ENCODE measurements at places on chromosomes 13 and 19.

DNA sequence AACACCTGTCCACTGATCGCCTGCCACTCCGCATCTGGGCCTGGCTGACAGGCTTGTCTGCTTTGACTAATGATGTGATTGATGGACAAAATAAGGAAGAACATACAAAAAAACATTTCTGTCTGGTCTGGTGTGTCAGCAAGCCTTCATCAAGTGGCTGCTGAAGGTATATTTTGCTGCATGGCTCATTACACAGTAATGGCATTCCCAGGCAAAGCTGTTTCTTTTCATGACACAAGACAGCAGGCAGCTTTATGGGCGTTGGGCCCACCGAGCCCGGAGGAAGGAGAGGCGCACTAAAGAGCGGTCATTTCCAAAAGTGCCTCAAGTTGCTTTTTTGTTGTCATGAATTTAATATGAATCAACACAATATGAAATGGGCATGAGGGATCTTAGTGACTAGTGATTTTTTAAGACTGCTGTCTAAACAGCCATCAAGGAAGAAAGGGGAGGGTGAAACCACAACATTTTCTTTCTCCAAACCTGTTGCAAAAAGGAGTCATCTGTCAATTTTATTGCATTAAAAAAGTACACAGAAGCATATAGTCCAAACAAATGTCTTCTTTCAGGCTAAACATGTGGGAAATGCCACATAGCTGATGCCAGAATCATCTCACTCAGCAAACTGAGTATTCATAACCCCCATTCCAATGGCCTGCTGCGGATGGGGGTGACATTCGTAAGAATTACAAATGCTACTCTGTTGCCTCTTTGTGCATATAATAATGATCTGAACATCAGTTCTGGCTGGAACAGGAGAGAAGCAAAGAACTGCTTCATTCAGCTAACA is 476.6 kb downstream of the ZNF536 start:
- ATAC-seq = no peak

- peak; percentile 73 for ATAC-seq
These were observed 4.3 kb downstream of the DOT1L start for GRCh38 chr19:2167896-2168618.

GRCh38 chr19:4172861-4173473 is 9.4 kb downstream of the SIRT6 start:
- peak; percentile 61 for ATAC-seq

- ATAC-seq = no peak
These were observed 56.6 kb downstream of the CEBPG start for GRCh38 chr19:33429891-33430673.

- peak; percentile 45 for ATAC-seq
These were observed 1.0 kb upstream of the KRI1 start for GRCh38 chr19:10566658-10567410.

DNA sequence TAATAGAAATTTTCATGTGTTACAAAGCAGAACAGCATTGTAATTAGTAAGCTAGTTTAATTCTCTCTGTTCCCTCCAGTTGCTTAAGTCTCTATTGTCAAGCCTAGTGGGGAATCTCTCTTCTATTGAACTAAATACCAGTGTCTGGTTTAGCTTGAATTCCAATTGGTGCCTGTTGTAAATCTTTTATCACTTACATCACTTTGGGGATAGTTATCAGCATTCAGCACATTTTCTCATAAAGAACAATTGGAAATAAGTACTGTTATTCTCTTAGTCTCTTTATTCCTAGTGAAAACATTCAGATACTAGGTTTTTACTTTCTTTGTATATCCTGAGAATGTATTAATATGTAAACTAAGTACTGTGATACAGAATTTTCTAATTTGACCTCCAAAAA is 25.2 kb downstream of the IPO5 start:
- ATAC-seq = no peak

DNA sequence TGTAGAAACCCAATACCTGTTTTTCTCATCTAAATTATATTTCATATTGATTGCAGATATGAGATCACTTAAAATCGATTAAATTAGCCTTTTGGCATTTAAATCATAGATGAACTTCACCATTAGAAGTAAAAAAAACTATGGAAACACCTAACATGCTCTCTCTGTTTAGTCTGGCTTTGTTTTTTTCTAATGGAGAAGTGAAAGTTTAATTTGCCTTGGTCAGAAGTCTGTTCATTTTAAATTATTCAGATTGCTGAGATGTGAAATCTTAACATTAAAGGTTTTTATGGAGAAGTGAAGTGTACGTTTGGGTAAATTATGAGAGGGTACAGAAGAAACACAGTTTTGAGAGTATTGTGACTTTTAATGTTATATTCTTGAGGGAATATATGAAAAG is 6.7 kb downstream of the SUGT1 start:
- no peak for ATAC-seq

GRCh38 chr13:46541210-46541609 is 11.8 kb upstream of the LRCH1 start:
- ATAC-seq = no peak

DNA sequence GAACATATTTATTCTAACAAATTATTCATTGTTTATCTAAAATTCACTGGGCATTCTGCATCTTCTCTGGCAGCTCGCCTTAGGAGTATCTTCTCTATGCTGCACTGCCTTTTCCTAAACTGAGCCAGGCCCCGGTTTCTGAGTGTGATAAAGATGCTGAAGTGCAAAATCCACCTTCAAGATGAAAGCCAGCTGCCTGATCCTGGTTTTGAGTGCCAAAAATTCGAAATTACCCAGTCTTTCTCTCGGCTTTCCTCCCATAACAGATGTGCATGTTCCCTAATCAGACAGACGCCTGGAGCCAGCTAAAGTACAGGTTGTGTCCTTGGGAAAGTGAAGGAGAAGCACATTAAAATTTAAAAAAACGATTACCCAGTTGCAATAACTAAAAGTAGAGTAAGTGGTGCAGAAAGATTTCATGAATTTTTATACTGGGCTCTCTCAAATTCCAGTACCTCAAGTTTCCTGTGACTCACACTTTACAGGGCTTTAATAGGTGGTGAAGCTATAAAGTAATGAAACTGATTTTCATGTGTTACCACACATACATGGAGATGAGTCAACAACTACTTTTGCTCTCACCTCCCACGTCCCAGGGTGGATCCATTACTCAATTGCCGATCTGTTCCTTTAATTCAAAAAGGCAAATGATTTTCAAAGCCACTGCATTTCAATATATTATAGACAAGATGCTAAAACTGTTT is 65.0 kb upstream of the GTF2F2 start:
- peak; percentile 77 for ATAC-seq

DNA sequence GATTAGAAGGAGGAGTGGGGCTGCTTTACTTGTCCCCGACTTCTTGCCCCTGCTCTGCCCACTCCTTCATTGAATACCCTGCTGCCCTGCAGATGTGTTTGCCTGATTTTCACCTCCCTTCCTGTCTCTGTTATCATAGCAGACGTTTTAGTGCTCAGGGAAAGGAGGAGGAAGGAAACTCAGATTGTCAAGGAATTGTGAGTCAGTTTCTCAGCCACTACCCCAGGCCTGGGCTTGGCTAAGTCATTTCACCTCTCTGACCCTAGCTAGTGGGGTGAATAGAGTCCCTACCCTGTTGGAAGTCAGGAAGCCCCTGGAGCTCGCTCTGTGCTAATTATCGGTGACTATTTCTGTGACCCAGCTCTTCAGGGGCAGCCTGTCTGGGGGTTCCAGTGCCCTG is 3.9 kb downstream of the BCKDHA start:
- no peak for ATAC-seq

DNA sequence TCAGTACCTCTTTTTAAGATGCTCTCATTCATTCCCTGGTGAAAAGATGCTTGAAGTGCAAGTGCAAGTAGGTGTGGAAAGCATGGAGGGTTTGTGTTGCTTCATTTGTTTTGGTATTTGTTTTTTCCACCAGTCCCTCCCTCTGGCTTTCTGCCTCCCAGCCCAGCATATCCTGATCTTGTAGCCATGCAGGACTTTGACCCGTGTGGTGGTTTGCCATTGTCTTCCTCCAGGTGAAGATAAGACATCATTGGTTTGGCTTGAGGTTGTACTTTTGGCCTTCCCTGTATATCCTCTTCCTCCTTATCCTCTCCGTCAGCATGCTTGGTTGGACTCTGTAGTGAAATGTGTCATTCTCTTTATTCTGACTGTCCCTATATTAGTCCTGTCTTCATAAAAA is 9.1 kb downstream of the SPINT2 start:
- no peak for ATAC-seq

DNA sequence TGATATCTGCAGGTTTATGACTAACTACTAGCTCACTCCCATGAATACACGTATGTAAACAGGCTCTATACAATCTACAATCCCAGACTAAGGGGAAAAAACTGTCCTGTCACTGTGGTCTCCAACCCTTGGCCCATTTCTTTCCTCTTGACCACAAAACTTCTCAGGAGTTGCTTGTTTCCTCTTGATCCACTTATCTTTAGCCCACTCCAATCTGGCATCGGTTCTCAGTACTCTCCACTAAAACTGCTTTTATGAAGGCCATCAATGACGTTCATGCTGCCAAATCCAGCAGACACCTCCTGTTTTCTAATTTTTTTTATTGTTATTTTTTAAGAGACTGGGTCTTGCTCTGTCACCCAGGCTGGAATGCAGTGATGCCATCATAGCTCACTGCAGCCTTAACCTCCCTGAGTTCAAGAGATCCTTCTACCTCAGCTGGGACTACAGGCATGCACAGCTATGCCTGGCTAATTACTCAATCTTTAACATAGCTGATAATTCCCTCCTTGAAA is 31.9 kb upstream of the USPL1 start:
- no peak for ATAC-seq

- no peak for ATAC-seq
These were observed 13.3 kb downstream of the CCL25 start for GRCh38 chr19:8065875-8066261.

DNA sequence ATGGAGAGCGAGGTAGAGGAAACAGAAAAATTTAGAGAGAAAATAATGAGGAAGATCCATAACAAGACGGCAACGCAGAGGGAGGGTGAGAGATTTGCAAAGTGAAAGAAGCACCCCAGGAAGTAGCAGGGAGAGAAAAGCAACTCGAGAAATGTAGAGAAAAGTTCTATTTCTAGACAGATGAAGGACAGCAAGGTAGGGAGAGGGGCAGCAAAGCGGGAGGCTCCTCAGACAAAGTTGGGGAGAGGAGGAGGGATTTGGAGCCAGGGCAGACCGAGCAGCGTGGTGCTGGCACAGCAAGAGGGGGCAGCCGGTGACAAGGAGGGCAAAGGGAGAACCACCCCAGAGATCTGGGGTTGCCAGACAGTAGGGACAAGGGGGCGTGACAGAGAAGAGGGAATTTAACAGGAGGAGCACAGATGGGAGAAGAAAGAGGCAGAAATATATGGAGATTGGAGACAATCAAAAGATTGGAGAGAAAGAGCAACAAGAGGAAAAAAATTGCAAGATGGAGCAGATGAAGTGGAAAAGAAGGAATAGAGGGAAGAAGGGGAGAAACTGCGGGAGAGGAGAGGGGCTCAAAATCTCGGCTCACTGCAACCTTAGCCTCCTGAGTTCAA is 989 bp downstream of the ZNF766 start:
- ATAC-seq = no peak

- ATAC-seq = no peak
These were observed 57.0 kb downstream of the ERCC5 start for GRCh38 chr13:102902789-102903347.

DNA sequence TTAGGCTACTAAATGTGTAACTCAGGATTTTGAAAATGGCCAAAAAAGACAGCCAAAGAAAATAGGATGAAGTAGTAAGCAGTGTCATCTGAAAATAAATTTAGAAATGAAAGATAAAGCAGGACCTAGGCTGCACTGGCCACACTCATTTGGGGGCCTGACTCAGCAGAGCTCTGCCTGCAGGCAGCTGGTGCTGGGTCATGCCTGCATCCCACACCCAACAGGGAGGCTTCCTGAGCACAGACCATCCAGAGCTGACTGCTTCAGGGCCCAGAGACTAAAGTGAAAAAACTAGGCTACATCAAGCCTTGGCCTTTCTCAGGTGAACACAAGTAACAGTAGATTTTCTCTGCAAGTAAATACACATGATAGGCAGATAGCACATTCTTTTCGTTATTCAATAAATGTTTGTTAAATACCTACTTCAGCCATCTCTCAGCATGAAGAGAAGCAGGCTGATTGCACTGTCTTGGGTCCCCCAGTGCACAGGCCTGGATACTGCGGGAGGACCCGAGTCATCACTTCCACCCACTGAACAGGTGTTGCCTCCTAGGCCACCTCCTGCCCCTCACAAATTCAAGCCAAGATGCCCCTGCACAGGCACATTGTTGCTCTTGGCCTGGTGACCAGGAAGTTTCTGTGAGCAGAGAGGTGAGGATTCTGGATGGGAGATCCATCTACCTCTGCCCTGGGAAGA is 284.0 kb downstream of the OXGR1 start:
- ATAC-seq = no peak

GRCh38 chr13:97724450-97724849 is 229.0 kb upstream of the IPO5 start:
- ATAC-seq = no peak

DNA sequence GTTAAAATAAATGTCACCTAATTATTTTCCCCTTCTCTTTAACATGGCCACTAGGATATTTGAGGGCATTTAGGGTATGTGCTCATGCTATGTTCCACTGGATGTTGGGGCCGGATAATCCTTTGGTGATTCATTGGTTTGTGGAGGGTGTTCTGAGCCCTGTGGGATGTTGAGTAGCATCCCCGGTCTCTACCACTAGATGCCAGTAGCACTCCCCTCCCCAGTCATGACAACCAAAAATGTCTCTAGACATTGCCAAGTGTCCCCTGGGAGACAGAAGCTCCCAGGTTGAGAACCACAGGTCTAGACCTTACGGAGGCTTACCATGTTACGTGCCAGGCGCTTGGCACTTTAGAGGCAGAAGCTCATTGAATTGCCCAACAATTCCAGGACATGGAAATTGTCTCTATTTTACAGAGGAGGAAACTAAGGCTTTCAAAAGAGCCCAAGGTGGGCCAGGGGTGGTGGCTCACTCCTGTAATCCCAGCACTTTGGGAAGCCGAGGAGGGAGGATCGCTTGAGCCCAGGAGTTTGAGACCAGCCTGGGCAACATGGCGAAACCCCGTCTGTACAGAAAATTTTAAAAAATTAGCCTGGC is 14.1 kb downstream of the SHANK1 start:
- peak; percentile 78 for ATAC-seq

DNA sequence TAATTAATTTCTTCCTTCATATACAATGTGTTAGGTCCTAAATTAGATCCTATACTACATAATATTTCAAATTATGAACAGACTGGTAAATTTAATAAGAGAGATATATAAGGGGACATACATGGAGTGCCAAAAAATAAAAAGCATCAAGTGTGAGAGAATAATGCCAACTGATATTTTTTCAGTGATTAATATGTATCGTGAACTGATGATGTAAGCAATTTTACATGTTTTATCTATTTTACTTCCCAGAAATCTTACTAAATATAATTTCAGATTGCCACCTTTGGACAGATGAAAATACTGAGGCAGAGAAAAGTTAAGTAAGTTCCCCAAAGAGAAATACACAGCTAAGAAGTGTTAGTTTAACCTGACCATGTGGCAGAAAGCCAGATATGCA is 870.8 kb downstream of the SLITRK5 start:
- ATAC-seq = no peak
